Effector memory CD4-positive, alpha-beta T cell (primary cell): ENCODE measurements at places on chromosomes 7 and 10.

DNA sequence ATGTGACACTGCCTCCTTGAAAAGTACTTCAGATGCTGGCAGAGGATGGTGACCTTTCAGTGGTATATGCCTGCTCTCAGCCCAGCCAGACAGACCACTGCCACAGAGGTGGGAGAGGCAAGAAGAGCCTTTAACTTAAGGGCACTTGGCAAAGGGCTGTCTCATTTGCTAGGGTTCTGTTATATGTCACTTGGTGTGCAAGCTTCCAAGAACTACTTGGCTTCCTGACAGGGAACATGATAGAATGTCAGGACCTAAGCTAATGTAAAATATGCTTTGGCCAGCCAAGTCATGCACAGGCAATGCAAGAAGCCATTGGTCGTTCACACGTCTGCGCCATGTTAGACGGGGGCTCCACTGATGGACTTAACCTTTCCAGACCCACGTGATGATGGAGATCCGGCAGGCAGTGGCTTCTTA lies 54.7 kb downstream of the RBM20 start:
- no peak overlapping the region for H3K4me3 ChIP-seq
- no peaks in the 10 kb centered on the region for H3K36me3 ChIP-seq
- H3K4me1 ChIP-seq: no peaks in the 10 kb centered on the region
- DNase-seq: no peak
- no peaks in the 10 kb centered on the region for H3K27me3 ChIP-seq

GRCh38 chr10:122767621-122768388 lies 68.2 kb upstream of the C10orf120 start:
- H3K27me3 ChIP-seq: no peaks in the 10 kb centered on the region
- no peaks in the 10 kb centered on the region for H3K4me1 ChIP-seq
- H3K27ac ChIP-seq: no peak overlapping the region

DNA sequence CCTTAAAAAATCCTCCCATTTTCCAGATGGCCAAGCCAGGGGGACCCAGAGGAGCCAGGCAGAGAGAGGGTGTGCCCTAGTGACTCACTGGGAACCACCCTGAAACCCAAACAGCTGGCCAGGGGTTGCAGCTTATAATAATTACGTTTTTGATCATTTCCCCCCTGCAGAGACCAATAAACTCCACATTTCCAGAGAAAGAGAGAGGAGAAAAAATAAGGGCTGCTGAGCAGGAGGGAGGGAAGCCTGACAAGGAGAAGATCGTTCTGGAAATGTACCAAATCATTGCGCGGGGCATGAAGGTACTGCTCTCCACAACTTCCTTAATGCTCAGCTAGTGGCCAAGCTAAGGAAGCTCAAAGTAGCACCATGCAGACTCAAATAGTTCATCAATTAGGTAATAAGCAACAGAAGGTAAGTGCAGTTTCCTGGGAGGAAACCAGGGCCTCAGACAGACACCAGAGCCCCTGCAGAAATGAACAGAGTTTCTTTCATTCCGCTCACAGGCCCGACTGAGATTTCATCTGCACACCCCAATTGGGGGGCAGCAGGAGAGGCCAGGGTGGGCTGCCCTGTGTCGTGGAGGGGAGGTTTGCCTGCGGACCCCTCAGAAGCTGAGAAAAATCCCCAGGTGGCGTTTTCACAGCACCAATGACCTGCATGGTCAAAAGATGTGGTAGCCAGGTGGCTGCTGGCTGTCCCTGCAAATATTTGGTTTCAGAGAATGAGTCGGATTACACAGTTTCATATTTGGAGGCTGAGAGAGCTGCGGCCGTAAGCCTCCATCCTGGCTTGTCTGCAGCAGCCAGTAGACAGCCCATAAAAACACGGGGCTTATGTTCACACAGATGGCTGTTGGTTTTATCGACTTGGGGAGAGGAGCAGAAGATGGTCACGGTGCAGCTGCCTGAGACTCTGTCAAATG lies 153.2 kb upstream of the LYZL2 start:
- no peaks in the 10 kb centered on the region for H3K27me3 ChIP-seq
- no peak for DNase-seq
- H3K4me3 ChIP-seq: no peak overlapping the region
- H3K27ac ChIP-seq: no peak overlapping the region
- no peaks in the 10 kb centered on the region for H3K36me3 ChIP-seq

GRCh38 chr10:97791824-97792721 lies 20.3 kb upstream of the SFRP5 start:
- H3K36me3 ChIP-seq: no peaks in the 10 kb centered on the region
- no peak overlapping the region for H3K27ac ChIP-seq
- no peaks in the 10 kb centered on the region for H3K27me3 ChIP-seq
- H3K4me3 ChIP-seq: no peak overlapping the region

- H3K4me3 ChIP-seq: no peak overlapping the region
- DNase-seq: no peak
- H3K27ac ChIP-seq: no peak overlapping the region
- no peaks in the 10 kb centered on the region for H3K36me3 ChIP-seq
Measured at GRCh38 chr10:46307281-46308112, 20.7 kb downstream of the ANTXRL start.

DNA sequence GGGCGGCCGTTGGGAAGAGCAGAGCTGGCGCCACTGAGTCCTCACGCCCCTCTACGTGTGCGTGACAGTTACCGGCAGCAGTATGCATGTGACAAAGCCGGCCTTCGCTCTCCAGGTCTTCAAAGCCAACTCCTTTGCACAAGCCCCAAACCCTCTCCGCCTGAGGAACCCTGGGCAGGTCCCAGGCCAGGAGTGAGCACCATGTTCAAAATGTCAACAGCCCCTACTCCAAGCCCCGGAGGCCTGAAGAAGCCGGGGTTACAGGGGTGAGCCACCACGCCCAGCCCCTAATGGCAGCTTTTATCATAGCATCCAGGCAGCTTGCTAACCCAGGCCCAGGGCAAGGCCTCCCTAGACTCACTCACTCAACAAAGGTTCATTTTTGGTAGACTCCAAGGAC lies 70.8 kb downstream of the OAT start:
- no peak overlapping the region for H3K4me3 ChIP-seq
- DNase-seq: no peak
- H3K27ac ChIP-seq: no peak overlapping the region
- no peaks in the 10 kb centered on the region for H3K4me1 ChIP-seq

- H3K4me1 ChIP-seq: no peaks in the 10 kb centered on the region
- no peak overlapping the region for H3K4me3 ChIP-seq
- no peak for DNase-seq
- H3K27ac ChIP-seq: no peak overlapping the region
- H3K36me3 ChIP-seq: no peaks in the 10 kb centered on the region
Measured at GRCh38 chr7:3214090-3214413, 87.0 kb upstream of the SDK1 start.

- DNase-seq: no peak
- H3K27ac ChIP-seq: no peak overlapping the region
- no peaks in the 10 kb centered on the region for H3K27me3 ChIP-seq
- no peak overlapping the region for H3K4me3 ChIP-seq
Measured at GRCh38 chr10:58660575-58661255, 148.0 kb downstream of the BICC1 start.

DNA sequence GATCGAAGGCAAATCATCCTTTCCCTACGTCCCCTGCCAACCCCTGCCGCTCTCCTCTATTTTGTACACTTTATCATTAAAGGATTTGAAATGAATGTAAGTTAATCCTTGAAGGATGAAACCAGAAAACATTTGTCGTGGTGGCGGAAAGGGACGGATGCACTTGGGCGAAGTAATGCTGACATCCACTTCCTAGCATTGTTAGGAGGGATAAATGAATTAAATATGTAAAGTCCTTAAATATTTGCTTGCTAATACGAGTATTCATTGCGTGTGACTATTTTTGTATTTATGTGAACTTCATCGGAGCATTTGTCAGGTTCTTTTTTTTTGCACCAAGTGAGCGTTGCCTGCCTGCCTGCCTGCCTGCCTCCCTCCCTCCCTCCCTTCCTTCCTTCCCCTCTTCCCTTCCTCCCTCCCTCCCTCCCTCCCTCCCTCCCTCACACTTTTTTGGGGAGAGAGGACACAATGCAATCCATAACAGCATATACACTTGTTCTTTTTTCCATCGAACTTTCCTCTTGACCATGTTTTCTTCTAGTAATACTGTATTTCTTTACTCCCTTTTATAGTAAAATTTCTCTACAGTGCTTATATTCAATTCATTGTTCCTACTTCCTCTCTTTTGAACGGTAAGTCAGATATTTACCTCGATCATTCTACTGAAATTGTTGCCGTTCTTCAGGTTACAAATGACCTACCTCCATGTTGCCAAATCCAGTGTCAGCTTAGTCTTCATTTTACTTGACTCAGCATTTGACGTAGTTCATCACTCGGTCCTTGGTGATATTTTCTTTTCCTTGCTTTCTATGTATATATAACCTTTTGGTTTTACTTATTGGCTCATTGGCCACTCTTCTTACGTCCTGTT lies 831 bp downstream of the CCDC7 start:
- no peak for DNase-seq
- H3K27me3 ChIP-seq: no peaks in the 10 kb centered on the region
- peaks cover 5% of the 10 kb centered on the region for H3K36me3 ChIP-seq
- peak overlapping the region; percentile 83 for H3K4me3 ChIP-seq
- H3K27ac ChIP-seq: peak overlapping the region; percentile 95

- peak overlapping the region; percentile 22 for H3K4me3 ChIP-seq
- H3K36me3 ChIP-seq: no peaks in the 10 kb centered on the region
- H3K27me3 ChIP-seq: peaks cover 7% of the 10 kb centered on the region
- no peak for DNase-seq
- H3K27ac ChIP-seq: no peak overlapping the region
Measured at GRCh38 chr7:117872561-117873309, 506 bp downstream of the CTTNBP2 start.

GRCh38 chr10:76454506-76455140 lies 1023.2 kb downstream of the LRMDA start:
- no peak overlapping the region for H3K4me3 ChIP-seq
- H3K4me1 ChIP-seq: no peaks in the 10 kb centered on the region
- no peaks in the 10 kb centered on the region for H3K36me3 ChIP-seq
- no peak overlapping the region for H3K27ac ChIP-seq
- H3K27me3 ChIP-seq: no peaks in the 10 kb centered on the region
- DNase-seq: no peak

DNA sequence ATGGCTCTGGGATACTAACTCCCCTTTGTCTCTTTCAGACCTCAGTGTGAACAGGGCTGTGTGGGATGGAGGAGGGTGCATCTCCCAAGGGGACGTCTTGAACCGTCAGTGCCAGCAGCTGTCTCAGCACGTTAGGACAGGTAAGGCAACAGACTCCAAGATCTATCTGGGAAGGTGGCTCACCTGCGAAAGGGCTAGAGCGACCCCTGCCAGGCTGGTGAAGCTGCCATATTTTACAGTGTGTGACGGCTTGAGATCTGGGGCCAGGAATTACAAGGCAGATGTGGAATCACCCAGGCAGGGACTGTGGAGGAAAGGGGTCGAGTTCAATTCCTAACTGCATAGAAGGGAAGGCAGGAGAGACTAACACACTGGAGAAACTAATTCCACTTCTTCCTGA lies 11.2 kb downstream of the MUC17 start:
- no peaks in the 10 kb centered on the region for H3K27me3 ChIP-seq
- no peaks in the 10 kb centered on the region for H3K36me3 ChIP-seq
- no peak overlapping the region for H3K27ac ChIP-seq
- DNase-seq: no peak
- H3K4me3 ChIP-seq: no peak overlapping the region

DNA sequence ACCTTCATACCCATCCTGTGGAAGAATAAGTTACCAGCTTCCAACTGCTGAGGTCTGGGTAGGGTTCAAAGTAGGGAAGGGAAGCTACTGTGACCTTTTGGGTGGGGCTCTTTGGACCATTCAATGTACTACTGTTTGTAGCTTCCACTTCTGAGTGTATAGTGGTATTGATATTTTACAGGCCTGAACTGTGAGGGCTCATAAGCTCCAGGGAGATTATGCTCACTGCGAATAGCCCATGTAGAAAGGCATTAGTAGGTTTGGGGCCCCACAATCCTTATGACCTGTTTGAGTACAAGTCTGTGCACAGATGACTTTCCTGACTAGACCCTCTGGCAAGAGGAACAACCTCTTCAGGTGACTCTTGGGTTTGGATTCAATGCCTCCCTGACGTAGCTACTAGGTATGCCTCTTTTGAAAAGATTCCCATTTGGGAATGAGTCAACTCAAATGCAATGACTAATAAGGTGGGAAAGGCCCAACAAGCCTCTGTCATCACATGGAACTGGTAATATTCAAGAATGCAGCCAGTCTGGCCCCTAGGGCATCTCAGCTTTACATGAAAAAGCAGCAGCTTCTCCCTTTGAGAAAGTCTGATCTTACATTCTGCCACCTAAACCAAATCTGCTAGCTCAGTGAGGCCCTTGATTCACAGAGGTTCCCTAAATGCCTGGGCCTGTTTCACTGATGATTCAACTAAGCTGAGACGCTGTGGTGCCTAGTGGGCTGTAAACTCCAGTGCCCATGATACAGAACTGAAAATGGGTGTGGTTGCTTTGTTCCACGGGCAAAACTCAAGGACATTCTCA lies 79.8 kb downstream of the ABI1 start:
- no peak for DNase-seq
- peaks cover 5% of the 10 kb centered on the region for H3K4me1 ChIP-seq
- H3K36me3 ChIP-seq: no peaks in the 10 kb centered on the region
- no peak overlapping the region for H3K27ac ChIP-seq

GRCh38 chr7:154423231-154423630 lies 371.0 kb downstream of the DPP6 start:
- no peaks in the 10 kb centered on the region for H3K27me3 ChIP-seq
- no peak overlapping the region for H3K4me3 ChIP-seq
- no peak for DNase-seq
- no peaks in the 10 kb centered on the region for H3K4me1 ChIP-seq
- no peak overlapping the region for H3K27ac ChIP-seq

DNA sequence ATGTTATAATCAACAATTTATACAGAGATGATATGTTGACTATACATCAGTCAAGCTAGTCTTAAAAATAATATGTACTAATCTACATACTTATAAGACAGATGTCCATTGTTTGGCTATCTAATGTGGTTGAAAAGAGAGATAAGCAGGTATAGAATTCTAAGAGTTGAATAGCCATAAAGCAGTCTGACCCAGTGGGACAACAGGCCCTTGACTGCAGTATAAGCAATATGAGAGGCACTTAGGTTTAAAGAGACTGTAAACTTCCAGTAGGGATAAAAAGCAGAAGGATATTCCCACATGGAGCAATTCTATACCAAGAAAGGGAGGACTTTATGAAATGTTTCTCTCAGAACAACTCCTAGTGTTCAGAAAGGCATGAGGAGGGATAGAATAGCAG lies 139.3 kb downstream of the ELAPOR2 start:
- no peak for DNase-seq
- H3K27me3 ChIP-seq: no peaks in the 10 kb centered on the region
- no peaks in the 10 kb centered on the region for H3K36me3 ChIP-seq
- H3K4me3 ChIP-seq: no peak overlapping the region
- H3K4me1 ChIP-seq: no peaks in the 10 kb centered on the region
- H3K27ac ChIP-seq: no peak overlapping the region

DNA sequence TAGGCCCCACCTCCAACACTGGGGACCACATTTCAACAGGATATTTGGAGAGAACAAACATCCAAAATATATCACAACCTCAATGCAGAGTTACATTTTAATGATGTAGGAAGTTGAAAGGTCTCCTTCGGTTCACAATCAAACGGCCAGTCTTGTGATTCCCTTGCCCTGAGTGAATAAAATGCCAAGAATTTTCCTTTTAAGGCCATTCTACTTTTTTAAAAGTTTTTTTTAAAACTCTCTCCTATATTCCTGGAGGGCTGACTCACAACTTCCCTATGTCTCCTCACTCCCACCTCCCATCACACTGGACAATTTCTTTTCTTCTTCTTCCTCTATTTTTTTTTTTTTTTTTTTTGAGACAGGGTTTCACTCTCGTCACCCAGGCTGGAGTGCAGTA lies 693.6 kb upstream of the AUTS2 start:
- no peak overlapping the region for H3K4me3 ChIP-seq
- no peaks in the 10 kb centered on the region for H3K4me1 ChIP-seq
- H3K27ac ChIP-seq: no peak overlapping the region
- no peak for DNase-seq
